Hematopoietic multipotent progenitor cell treated with erythropoietin and hydrocortisone succinate and interleukin-3 and kit ligand, for 17 days (in vitro differentiated cells): ENCODE measurements at places on chromosomes 4 and X.

- no peak for DNase-seq
Measured at GRCh38 chr4:100833906-100834305, 316.1 kb upstream of the EMCN start.

- no peak for DNase-seq
Measured at GRCh38 chrX:137945470-137945869, 379.5 kb downstream of the ZIC3 start.

DNA sequence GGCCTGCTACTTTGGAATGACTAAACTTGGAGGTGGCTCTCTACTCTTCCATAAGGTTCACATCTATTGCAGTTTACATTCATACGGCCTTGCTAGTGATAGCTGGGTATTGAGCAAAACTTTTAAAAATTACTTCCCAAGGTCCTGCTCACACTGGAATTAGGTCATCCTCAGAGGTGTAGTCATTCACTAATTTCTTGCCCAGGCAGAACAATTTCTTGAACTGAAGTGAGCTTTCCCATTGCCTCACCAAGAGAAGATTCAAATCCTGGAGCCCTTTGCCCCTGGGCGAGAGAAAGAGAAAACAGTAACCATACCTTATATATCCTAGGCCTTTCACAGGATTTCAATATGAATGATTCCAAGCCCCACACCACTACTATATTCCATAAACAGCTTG is 109.2 kb downstream of the GUCY2F start:
- no peak for DNase-seq

GRCh38 chr4:27789773-27790172 is 929.1 kb downstream of the STIM2 start:
- DNase-seq = no peak

GRCh38 chrX:110395877-110396276 is 37.2 kb downstream of the RTL9 start:
- DNase-seq = no peak

DNA sequence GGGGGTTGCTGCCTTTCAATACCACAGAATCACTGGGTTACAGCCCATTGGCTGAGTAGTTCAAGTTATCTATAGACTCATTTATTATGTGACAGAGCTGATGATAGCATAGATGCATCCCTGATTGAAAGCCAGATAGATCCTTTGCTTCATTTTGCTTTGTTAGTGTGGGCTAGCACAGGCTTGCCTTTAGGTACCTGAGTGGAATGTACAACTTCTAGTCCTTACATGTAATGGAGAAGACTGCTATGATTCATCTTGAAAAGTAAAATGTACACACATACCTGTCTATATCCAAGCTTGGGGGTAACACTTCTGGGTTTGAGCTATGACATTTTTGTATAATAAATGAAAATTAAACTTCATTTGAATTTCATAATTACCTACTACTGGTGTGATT is 226.0 kb upstream of the FTHL17 start:
- no peak for DNase-seq

DNA sequence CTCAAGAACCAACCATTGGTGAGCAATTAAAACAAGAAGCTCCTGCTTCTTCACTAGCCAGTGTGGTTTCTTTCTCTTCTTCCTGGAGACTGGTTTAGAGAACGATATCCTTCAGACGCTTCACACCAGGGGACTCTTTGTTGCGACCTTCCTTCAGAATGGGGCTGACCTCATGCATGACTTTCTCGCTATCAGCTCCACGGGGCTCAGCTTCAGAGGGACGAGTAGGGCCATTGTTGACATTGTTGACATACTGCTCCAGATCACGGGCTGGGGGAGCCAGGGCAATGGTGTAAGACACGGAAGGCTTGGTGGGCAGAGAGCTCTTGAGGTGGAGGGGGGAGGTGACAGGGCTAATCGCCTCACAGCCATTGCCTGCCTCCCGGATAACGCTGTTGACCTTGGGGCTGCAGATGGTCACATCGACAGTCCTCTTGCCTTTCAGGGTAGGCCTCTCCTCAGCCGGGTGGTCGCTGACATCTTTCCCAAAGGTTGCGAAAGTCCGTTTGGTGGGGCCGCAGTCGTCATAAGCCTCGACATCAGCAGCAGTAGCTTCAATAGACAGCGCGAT is 113.8 kb downstream of the PCDH19 start:
- no peak for DNase-seq

DNA sequence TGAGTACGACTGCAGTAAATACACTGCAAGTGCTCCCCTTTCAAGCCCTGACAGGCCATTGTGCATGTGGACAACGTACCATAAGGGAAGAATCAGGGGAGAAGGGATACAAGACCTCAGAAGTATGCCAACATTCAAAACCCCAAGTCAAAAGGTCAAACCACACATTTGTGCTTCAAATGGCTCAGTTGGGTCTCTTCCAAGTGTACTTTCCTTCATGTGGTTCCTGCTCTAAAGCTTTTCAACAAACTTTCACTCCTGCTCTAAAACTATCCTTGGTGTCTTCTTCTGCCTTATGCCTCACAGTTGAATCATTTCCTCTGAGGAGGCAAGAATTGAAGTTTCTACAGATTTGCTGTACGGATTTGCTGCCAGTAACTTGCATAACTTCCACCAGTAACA is 305.7 kb upstream of the SLIT2 start:
- DNase-seq = no peak

DNA sequence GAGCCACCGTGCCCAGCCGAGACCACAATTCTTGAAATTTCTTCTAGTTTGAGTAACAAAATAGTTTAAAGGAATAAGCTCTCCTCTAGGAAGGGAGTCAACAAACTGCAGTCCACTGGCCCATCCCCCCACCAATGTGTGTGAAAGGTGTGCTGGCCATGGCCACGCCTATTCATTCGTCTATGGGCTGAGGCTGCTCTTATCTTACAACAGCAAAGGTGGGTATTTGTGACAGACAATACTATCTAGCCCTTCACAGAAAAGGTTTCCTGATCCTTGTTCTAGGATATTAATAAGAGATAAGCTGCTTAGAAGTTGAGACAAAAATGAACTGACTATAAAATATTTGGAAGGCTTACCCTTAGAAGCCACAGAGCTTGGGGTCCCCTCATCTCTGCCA is 41.2 kb downstream of the BEND2 start:
- no peak for DNase-seq

DNA sequence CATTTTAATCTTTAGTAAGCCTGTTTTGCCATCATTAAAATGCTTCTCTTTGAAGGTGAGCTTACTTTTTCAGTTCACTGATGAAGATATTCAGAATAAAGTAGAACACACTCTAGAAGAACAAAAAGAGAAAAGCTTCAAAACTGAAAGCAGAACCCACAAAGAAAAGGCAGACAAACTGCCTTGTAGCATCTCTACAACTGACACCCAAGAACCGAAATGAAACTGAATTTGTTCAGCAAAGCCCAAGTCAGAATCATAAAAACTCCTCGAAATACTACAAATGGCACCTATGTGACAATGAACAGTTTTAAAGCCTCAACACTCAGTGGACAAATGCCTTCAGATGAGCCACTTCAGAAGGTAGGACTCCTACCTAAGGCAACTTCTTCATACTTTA is 83.6 kb downstream of the MAML3 start:
- no peak for DNase-seq

GRCh38 chr4:98027827-98028226 is 115.4 kb downstream of the STPG2 start:
- no peak for DNase-seq

- DNase-seq = no peak
Measured at GRCh38 chr4:2305766-2306501, 44.0 kb upstream of the MXD4 start.

- DNase-seq = no peak
Measured at GRCh38 chr4:132328761-132329160, 820.3 kb upstream of the PCDH10 start.

- DNase-seq = no peak
Measured at GRCh38 chr4:112942077-112942476, 107.4 kb upstream of the ANK2 start.

- no peak for DNase-seq
Measured at GRCh38 chr4:74294681-74295080, 13.6 kb upstream of the EPGN start.

- DNase-seq = no peak
Measured at GRCh38 chr4:125639182-125639621, 324.4 kb downstream of the FAT4 start.

DNA sequence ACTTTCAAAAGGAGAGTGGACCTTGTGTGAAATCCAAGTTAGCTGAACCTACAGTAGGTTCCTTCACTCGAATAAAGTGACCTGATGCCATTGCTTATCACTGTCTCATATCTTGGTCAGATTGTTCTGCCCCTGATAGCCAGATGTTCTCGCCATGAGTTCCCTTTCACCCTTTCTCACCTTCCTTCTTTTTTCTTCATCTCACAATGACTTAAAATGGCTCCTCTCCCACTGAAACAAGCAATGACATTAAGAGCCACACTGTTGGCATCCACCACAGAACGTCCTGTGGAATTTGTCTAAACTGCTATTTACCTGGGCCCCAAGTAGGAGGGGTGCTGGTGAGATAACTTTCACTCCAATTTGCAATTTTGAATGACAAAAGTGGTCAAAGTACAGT is 227.6 kb upstream of the PPP1R2C start:
- no peak for DNase-seq

DNA sequence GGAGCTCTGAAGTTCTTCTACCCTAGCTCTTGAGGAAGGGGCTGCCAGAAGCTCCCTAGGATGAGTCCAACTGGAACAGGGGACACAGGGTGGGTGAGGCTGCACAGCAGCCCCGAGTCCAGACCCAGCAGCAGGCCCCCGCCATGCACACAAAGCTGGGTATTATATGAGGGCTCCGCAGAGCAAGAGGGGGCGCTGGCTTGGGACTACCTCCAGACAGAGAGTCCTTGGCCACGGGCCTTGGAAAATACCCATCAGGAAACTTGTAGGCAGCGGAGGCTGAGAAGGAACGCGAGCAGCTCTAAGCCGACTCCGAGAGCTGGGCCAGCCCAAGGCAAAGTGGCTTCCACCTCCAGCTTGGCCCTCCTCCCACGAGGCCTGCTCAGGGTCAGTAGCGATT is 8.1 kb downstream of the HCFC1 start:
- DNase-seq = no peak

- no peak for DNase-seq
Measured at GRCh38 chr4:185384930-185385331, 10.8 kb downstream of the LRP2BP start.

DNA sequence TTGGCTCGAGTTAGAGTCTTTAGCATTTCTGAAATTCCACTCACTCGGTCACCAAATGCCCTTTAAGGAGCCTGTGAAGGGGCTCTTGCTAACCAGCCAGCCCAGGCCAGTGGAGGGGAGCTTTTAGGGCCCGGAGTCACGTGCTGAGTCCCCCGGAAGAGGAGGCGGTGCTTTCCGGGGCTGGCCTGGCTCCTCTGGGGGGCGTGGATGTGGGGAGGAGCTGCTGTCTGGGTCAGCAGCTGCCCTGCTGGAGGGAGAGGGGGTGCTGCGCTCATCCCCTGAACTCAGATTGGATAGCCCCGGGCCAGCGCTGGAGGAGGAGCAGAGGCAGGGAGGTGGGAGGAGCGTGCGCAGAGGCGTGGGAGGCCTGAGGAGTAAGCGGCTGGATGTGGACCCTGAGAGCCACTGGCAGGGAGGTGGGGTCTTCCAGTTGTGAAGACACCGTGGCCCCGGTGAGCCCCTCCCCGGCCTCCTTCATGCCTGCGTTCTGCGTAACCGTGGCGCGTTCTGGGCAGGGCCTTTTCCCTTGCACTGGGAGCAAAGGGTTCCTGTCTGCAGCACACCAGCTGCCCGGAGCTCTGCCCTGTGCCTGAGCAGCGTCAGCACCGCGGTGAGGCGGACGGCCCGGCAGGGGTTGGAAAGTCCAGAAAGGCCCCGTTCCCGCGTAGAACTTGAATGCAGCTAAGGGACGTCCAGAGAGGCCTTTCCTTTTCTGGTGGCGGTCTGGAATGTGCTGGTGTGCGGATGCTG is 19.7 kb downstream of the MAEA start:
- no peak for DNase-seq

- no peak for DNase-seq
Measured at GRCh38 chr4:67723949-67724348, 23.0 kb upstream of the UBA6 start.
